Stimulated activated CD4-positive, alpha-beta T cell treated with anti-CD3 and anti-CD28 coated beads, Interleukin-2, amount 100 ng/mL, for 48 hours (primary cell): ENCODE measurements at places on chromosomes 3 and 15.
A peak's percentile ranks its signal among the peaks of the same experiment; 100 is the strongest.

GRCh38 chr3:117074826-117075225 lies 365.2 kb downstream of the TUSC7 start:
- no peak for DNase-seq

- DNase-seq: no peak
Measured at GRCh38 chr3:170910542-170910941, 2.1 kb upstream of the EIF5A2 start.

DNA sequence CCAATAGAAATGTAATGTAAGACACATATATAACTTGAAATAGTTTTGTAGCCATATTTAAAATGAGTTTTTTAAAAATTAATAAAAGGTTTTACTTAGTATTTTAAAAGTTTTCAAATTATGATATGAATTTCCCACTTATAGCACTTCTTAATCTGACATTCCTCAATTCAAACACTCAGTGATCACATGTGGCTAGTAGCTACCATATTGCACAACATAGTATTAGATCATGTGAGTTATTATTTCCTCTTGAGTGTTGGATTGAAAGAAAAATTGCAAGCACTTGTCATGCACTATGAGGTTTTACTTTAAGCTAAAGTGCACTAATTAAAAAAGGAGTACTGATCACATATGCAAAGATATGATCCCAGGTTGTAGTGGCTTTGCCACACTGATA lies 453.4 kb upstream of the ROBO2 start:
- no peak for DNase-seq

GRCh38 chr3:102125994-102126368 lies 276.7 kb downstream of the NFKBIZ start:
- no peak for DNase-seq

- DNase-seq: no peak
Measured at GRCh38 chr15:95459273-95459672, 871.2 kb upstream of the NR2F2 start.

- no peak for DNase-seq
Measured at GRCh38 chr3:148062590-148062989, 635.1 kb upstream of the AGTR1 start.

DNA sequence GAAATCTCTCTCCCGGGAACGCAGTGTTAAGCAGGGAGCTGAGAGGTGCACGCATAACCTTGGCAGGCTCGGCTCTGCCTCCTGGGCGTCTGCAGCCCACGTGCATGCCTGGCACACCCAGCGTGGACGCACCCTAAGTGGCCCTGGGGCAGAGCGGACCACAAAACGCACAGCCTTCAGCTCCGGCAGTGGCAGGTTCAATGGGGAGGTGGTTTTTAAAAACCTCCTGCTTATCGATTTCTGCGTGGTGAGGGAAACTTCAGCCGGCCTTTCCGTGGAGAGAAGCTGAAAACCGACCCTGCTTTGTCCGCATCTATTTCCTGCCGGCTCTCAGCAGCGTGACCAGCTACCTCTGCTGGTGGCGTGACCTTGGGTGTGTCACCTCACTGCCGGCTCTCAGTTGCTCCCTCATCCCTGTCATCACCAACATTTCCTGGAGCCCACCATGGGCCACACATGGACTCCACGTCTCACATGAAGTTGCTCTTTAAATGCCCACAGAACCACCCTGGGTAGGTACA lies 134.8 kb upstream of the MEF2A start:
- DNase-seq: no peak

DNA sequence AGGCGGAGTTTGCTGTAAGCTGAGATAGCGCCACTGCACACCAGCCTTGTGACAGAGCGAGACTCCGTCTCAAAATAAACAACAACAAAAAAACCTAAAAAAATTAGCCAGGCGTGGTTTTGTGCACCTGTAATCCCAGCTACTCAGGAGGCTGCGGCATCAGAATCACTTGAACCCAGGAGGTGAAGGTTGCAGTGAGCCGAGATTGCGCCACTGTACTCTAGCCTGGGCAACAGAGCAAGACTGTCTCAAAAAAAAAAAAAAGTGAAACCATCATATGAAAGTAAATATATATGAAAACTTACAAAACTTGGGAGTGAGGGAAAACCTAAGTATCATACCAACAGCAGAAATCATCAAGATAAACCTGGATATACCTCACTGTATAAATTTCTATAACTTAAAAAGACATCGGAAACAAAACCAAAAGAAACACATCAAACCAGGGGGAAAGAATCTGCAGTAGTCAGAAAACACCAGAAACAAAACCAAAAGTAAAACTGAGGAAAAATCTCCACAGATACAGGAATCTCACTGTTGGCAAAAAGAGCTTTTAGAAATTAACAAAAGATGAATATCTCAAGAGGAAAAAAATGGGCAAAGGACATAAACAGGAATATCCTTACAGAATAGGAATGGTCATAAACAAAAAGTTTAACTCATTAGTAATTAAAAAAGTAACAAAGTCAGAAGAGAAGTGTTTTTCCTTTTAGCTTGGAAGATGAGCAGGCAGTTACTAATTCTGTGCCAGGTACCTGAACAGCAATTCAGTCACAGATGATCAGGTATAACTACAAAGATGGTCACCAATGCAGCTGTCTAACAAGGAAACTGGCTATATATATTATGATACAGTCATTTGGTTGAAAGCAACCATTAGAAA lies 41.3 kb downstream of the ETV5 start:
- DNase-seq: no peak

GRCh38 chr3:15377961-15378791 lies 45.8 kb upstream of the SH3BP5 start:
- DNase-seq: peak; percentile 85

- no peak for DNase-seq
Measured at GRCh38 chr3:41239587-41239986, 40.3 kb downstream of the CTNNB1 start.

- no peak for DNase-seq
Measured at GRCh38 chr15:65634356-65634755, 12.6 kb downstream of the SLC24A1 start.
